AG09319 (cell line): ENCODE measurements at places on chromosomes 6 and 20.

DNA sequence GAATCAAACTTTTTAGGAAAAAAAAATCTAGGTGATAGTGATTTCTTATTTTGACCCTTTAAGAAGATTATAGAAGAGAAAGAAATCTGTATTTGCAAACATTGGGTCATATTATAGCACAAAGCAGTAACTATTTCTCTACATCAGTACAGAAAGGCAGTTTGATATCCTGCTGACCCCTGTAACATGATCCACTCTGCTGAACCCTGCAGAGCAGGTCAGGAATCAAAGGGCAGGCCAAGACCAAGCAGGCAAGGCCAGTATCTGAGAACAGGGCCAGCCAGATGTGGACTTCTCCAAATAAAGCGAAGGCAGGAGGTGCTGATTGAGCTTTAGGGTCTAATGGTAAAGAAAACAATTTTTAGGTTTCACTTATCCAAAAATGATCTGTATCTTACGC is 239.4 kb downstream of the PTPRK start:
- no peak for DNase-seq

GRCh38 chr6:129416337-129416990 is 293.5 kb downstream of the ARHGAP18 start:
- no peak for DNase-seq

DNA sequence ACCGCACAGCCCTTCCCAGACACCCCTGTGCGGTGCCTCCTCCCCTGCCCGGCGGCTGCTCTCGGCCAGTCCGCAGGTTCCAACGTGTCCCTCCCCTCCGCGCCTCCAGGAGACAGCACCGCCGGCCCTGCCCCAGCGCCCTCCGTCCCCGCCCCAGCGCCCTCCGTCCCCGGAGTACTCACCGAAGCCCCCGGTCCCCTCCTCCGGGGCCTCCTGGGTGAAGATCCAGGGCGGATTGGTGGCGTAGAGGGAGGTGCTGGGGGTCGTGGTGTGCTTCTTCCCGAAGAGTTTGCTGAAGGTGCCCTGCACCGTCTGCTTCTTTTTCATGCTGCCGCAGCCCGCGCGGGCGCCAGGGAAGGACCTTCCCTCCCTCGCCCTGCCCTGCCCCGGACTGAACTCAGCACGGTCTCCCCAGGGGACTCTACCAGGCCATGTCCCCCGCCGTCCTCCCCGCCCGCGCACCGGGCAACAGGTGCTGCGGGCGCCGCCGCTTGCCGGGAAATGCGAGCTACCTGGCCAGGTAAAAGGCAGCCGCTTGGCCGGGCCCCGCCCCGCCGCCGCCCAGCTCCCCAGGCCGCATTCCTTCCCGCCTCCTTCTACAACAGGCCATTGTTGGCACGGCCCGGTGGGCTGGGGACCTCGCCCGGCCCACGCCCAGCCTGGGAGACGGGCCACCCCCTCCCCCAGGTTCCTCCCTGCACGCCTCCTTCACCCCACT is at the start of gene C6orf132:
Gene C6orf132, minus strand, starts transcription at position 503 of the 718 bp plus-strand sequence. Its CDS starts 176 bp downstream, at position 327.
- DNase-seq = no peak

GRCh38 chr6:79250107-79250514 is 15.6 kb upstream of the HMGN3 start:
- DNase-seq = no peak

DNA sequence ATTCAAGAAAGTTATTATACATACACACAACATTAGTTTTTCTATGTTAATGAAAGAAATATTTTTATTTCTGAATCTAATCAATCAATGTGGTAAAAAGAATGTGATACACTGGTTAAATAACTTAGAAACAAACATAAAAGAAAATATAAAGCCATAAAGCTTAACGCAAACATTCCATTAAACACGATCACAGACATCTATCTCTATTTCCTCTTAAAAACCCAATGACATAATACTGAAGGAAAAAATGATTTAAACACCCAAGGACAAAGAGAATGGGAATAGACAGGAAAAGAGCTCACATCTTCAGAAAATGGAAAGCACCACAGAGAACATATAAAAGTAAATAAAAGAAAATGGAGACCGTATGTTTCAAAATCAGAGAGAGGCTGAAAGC is 19.4 kb downstream of the ZUP1 start:
- no peak for DNase-seq

DNA sequence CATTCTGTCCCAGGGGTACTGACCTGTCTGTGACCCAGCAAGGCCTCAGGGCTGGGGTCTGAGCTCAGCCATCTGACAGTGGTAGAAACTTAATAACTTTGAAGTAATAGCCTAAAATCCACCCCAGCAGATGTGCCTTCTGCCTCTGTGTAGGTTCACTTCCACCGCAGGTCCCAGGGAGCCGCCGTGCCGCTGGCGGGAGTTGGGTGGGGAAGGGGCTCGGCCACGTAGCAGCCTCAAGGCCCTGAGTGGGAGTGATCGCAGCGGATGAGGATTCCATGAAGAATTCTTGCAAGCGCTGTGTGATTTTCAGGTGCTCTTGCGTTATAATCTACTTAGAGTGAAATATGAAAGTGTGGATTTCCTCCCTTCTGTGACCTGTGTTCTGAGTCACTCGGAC is 163.7 kb downstream of the DTNBP1 start:
- DNase-seq = no peak
